ENCODE measurements at places on chromosomes 4 and X.

GRCh38 chr4:101956068-101956825 is 165.7 kb downstream of the BANK1 start:
- DNase-seq, result no peak

GRCh38 chr4:100422894-100423293 is 94.9 kb downstream of the EMCN start:
- no peak for DNase-seq

DNA sequence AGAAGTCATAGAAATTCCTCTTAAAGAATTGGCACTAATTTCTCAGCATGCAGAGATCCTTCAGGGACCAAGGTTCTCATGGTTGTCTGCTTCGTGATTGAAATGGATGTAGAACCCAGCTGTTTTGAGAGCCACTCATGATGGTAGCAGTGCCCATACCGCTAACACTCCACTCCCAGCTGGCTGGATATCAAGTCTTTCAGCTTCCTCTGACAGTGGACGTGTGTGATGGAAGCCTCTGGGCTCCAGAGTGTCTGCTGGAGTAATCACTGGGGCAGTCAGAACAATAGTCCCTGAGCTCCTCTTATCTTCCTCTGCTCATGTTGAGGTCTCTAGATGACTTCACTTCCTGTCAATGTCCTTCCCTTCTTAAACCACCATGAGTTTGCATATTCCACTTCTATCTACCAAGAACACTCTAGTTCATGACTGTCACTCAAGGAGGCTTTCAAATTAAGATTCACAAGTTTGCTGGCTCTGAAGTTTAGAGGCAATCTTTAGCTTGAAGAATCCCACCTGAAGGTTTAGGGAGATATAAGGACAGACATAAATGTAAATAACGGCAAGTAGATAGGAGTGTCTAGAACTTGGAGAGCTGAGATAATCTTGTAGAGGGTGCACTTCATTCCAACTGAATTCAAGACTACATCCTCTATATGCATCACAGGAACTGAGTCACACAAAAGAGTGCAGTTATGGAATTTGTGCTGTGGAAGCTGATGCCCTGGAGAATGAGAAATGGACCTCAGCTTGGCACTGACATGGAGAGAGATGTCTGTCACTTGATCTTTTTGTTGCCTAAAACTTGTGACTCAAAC is 64.5 kb upstream of the WDR1 start:
- DNase-seq, result no peak

DNA sequence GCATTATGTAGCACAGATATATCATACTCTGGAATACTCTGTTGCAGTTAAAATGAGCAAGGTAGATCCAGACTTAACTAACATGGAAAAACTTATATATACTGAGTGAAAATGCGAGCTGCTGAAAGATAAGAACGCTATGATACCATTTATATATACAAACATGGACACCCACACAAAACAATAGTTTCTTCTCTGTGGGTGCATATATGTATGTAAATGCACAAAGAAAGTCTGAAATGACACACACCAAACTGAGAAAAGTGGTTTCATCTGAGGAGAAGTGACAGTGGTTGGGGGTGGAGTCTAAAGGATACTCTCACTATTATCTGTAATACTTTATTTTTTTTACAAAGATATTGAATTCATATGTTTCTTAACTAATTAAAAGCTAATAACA is 12.2 kb upstream of the FGF2 start:
- no peak for DNase-seq

GRCh38 chr4:129152350-129152749 is 56.4 kb downstream of the C4orf33 start:
- DNase-seq, result no peak

DNA sequence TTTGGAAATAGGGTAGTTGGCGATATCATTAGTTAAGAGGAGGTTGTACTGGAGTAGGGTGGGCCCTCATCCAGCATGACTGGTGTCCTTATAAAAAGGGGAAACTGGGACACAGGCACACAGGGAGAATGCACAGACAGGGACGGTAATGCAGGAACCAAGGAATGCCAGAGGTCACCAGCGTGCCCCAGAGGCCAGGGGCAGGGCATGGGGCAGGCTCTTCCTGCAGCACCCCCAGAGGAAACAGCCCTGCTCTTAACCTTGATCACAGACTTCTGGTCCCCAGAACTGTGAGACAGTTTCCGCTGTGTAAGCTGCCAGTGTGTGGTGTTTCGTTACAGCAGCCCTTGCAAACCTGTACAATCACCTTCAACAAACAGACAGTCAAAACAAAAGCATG is 15.9 kb upstream of the STOX2 start:
- no peak for DNase-seq

Measured in stimulated activated CD4-positive, alpha-beta T cell treated with anti-CD3 and anti-CD28 coated beads, Interleukin-1b, Interleukin-23, amount 100 ng/mL, for 4 hours (primary cell).